ENCODE measurements at places on chromosomes 13 and 19.

GRCh38 chr19:8242211-8242821 lies 33.1 kb downstream of the CERS4 start:
- no peak for DNase-seq

GRCh38 chr13:106132216-106132615 lies 403.2 kb downstream of the EFNB2 start:
- no peak for DNase-seq

DNA sequence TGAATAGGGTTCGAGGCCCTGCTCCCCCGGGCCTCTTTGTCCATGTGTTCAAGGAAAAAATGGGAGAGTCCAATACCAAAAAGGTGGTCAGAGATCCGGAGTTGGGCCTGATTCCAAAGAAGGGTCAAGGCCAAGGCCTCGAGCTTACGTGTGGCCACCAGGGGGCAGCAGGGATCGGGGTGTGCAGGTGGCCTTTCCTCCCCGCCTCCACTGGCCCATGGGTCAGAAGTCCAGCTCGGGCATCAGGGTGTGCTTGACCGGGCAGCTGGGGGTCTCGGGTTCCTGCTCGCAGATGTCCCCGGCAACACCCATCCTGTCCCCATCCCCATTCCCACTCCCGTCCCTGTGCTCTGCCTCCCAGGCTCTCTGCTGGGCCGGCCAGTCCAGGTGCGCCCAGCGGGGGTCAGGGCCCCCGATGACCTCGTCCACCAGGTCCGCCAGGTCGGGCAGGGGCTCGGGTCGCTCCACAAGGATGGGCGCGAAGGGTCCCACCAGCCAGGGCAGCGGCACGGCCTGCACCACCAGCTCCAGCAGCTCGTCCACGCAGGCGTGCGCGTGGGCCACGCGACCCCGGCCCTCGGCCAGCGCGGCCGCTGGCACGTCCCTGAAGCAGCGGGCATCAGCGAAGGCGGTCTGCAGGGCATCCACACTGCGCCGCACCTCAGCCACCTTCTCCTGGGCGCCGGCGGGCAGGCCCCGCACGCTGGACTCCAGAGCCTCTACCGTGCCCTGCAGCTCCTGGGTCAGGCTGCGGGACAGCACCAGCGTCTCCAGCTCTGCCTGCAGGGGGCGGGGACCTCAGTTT lies 5.2 kb upstream of the PLIN4 start:
- DNase-seq = no peak

- no peak for DNase-seq
Observed at GRCh38 chr13:87208636-87209035, 462.5 kb upstream of the SLITRK5 start.

- no peak for DNase-seq
Observed at GRCh38 chr19:19588546-19588945, 29.9 kb downstream of the PBX4 start.
